GDM1 (cell line): ENCODE measurements at places on chromosomes 3 and 15.
A peak's percentile ranks its signal among the peaks of the same experiment; 100 is the strongest.

GRCh38 chr3:61783993-61784718 is 222.8 kb downstream of the PTPRG start:
- no peak for DNase-seq

DNA sequence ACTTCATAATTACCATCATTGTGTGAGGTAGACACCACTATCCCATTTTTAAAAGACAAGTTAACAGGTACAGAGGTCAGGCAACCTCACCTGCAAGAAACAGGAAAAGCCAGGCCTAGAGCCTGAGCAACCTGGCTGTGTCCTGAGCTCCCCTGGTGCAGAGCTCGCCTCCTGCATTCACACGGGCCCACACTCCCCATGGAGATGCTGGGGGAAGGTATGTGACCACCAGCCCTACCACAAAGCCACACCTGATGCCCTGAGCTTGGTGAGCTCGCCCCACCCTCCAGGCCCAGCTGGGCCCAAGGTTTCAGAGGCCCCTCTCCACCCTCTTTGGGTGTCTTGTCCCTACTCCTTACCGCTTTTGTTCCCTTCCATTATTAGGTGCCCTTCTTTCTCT is 1.2 kb upstream of the EFCAB12 start:
- no peak for DNase-seq

DNA sequence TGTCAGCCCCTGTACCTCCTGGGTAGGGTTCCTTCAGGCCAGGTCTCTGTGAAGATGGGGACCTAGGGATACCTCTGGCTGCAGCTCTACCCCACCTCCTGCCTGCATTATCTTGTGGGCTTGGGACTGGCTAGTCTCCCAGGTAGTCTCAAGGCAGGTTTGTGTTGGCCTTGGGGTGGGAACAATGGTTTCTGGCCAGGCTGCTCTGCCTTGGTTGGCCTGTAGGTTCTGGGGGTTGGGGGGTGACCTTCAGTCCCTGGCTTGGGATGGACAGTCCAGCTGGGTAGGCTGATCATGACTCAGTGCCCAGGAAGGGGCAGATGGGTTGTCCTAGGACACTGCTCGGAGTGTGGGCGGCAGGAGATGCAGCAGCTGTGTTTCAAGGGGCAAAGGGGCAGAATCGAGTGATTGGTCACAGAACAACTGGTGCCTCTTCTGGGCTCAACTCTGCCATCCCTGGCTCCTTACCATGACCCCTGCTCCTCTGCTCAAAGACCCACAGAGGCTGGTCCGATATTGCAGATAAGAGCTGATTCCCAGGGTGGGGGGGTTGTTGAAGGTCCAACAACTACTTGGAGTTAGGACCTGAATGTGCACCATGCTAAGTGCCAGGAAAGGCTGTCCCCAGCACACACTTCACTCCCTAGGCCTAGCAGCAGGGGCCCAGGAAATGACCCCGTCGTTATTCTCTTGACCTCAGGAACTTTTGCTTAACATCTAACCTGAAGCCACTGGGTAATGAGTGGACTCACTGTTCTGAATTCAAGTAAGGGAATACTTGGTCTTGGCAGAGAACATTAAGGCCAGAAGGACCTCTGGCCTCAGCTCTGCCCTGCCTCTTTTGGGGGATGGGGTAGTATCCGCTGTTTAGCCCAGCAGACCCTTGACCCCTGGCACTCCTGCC is 18.1 kb upstream of the BSN start:
- no peak for DNase-seq

- peak; percentile 32 for DNase-seq
These were observed 320.3 kb upstream of the SATB1 start for GRCh38 chr3:18745472-18745871.

GRCh38 chr3:54835701-54836100 is 92.2 kb downstream of the LRTM1 start:
- no peak for DNase-seq

GRCh38 chr15:40451527-40452158 is 10.9 kb downstream of the BAHD1 start:
- DNase-seq = no peak

DNA sequence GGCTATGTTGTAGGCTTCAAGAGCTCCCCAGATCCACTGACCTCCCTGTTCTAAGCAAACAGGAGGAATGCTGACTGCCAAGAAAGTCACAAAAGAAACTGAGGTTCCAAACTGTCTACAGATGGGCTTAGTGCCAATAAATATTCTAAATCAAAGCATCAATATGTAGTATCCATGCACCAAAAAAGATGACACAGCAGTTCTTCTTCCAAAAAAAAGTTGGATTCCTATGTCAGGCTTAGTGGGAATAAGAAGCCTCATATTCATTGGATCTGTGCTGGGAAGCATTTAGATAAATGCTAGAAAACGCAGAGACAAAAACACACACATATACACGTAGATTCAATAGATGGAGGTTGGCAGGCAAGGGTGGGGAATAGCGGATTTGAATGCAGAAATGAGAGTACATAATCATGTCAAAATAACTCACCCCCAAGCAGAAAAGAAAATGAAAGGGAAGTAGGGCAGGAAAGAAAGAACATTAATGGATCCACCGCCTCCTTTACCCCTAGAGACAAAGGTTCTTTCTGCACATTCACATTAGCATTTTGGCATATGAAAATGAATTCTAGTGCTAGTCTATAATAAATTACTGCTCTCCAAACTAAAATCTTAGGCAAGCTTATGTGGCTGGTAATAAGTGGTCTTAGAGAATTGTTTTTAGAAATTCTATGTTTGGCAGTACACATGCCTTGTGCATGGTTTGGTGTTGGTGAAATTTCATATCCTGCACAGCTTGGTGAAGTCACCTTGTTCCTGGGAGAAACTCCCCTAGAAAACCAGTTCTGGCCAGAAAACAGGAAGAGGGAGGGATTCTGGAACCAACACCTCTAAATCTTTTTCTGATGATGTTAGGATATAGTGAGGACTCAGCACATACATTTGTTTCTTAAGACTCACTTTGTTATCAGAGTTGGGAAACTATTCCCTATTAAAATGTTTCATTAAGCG is 283.4 kb downstream of the LSAMP start:
- DNase-seq = no peak

- no peak for DNase-seq
These were observed 45.6 kb downstream of the CPN2 start for GRCh38 chr3:194305356-194306108.

- no peak for DNase-seq
These were observed 99.4 kb downstream of the DTWD1 start for GRCh38 chr15:49720261-49720660.

DNA sequence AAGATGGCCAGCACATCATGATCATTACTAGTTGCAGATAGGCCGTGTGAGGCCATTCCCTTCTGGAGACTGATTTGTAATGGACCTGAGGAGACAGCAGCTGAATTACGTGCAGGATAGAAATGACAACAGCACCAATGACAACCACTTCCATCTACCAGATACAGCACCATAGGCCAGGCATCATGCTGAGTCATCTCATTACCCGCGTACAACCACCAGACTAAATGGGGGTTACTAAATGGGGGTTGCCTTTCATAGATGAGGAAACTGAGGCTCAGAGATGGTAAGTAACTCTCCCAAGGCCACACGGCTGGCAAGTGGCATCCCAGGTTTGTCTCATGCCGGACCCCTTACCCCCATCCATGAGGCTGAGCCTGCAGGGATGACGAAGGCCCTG is 32.8 kb upstream of the FAM107A start:
- no peak for DNase-seq

- peak; percentile 67 for DNase-seq
These were observed 9.3 kb downstream of the PSTPIP1 start for GRCh38 chr15:77004189-77004588.

- no peak for DNase-seq
These were observed 53.8 kb downstream of the MGLL start for GRCh38 chr3:127768346-127769008.

GRCh38 chr3:78986416-78987101 is 781.2 kb downstream of the ROBO1 start:
- DNase-seq = no peak

DNA sequence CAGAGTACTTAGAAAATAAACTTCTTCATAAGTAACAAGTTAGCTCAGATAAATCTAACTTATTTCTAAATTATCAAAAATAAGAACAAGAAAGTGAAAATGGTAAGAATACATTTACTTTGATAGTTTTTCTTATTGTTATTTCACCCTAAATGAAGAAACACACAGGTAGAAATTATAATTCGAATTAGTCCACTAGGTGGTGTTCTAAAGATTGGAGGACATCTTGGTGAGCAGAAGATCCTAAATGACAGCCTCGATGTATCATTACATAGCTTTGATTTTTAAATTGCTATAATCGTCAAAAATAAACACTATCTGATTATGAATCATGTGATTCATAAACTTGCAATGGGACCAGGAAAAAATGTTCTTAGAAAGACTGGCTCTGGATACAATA is 280.8 kb upstream of the UBE2E2 start:
- no peak for DNase-seq

- peak; percentile 53 for DNase-seq
These were observed 41.0 kb downstream of the MCTP2 start for GRCh38 chr15:94272251-94272898.

- no peak for DNase-seq
These were observed 547.6 kb downstream of the NLGN1 start for GRCh38 chr3:173945170-173945569.

- DNase-seq = no peak
These were observed 215.8 kb downstream of the AGBL1 start for GRCh38 chr15:86295511-86295910.

DNA sequence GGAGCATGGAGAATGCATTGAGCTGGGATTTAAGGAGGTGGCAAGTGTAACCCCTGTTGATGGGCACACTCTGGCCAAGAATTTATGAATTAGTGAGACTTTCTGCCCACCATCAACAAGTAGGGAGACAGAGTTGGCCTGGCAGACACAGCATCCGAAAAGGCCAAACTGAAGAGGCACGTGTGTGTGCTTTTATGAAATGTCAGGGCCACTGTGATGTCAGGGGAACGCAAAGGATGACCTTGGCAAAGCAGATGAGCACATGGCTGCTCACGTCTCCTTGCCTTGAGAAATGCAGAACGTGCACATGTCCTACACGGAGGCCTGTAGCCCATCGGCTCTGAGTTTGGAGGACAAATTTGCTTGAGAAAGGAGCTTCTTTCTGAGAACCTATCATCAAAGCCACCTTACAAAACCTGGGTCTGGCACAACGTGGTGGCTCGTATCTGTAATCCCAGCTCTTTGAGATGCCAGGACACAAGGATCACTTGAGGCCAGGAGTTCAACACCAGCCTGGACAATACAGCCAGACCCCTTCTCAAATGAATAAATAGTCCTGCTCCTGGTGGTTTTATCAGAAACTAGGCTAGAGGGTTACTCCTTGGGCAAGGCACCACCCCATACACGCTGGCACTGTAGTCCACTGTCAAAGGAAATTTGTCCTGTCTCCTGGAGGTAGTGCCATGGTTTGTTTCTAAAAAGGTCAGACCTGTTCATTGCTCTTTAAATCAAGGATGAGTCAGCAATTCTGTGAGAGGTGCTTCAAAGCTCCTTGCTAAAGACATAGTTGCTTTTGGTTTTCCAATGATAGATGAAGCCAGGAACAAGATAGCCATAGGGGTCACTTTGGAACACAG is 941 bp upstream of the SH3BP5 start:
- no peak for DNase-seq

- no peak for DNase-seq
These were observed 28.4 kb upstream of the PIK3CB start for GRCh38 chr3:138862924-138863775.

GRCh38 chr3:176739159-176739558 is 458.1 kb downstream of the TBL1XR1 start:
- no peak for DNase-seq

DNA sequence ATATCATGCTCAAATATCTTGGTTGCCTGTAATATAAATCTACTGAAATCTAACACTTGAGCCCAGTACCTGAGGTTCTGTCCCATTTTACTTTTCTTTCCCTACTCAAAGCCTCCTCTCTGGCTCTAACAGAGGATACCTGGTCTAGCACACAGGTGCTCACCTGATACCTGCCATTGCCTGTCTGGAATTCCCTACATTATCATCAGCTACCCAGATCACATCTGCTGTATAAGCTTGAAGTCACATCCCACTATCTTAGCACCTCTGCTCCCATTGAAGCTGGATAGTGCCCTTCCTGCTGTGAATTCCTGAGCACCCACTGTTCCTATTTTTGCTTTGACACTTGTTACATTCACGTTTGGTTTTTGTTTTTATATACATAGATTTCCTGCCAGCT is 30.5 kb downstream of the GYG1 start:
- no peak for DNase-seq

DNA sequence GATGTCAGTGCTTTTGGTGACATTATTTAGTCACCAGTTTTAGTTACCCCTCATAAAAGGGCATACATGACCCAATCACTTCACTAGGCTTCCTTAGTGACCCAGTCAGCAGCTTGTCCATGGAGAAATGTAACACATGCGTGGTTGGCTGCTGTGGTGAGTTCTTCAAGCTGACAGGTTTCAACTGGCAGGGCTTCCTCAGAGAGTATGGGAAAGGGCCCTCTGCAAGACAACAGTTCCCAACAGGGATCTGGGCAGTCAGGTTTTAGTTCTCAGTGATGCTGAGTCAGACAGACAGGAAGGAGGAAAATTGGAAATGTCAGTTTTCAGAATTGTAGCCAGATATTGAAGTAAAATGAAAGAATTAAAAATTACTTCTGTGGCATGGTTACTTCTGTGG is 282.5 kb downstream of the TBL1XR1 start:
- no peak for DNase-seq
